ENCODE measurements at places on chromosomes 7 and 10. TPM values are rescaled to one million over a fixed set of nuclear protein-coding genes. Genes with fewer than 3 reads are reported as not detected.
A peak's percentile ranks its signal among the peaks of the same experiment; 100 is the strongest.

- H3K4me3 ChIP-seq, result peak overlapping the region; percentile 73
- H3K27me3 ChIP-seq, result peaks cover 92% of the 10 kb centered on the region
- H3K27ac ChIP-seq, result peak overlapping the region; percentile 21
- H3K4me1 ChIP-seq, result peaks cover 27% of the 10 kb centered on the region
These were observed 947 bp downstream of the HOXA3 start for GRCh38 chr7:27151341-27151930.

Gene ABCC2
- 2.5 TPM for total RNA-seq

DNA sequence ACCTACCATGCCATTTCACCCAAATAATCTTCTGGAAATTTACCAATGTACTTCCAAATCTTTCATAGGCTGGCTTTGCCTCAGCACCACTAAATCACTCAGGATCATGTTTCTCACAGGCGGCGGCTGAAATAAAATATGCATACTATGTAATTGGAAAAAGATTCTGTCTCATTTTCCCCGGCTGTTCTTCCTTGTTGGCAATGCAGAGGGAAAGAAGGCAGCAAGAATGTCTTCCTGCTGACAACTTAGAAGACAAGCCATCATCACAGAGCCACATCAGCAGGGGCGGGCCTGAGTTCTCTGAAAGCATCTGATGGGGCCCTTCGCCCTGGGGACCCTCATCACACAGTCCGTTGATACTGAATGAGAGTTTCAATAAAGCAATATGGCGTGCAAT lies 39.2 kb upstream of the COL1A2 start:
- peaks cover 6% of the 10 kb centered on the region for H3K27me3 ChIP-seq
- H3K27ac ChIP-seq, result no peak overlapping the region
- DNase-seq, result no peak
- H3K36me3 ChIP-seq, result no peaks in the 10 kb centered on the region

Gene GSDME
- 3.1 TPM for total RNA-seq

Gene SPDYE2B
- total RNA-seq, result not detected

- peaks cover 12% of the 10 kb centered on the region for H3K4me1 ChIP-seq
- peaks cover 6% of the 10 kb centered on the region for H3K36me3 ChIP-seq
- no peak overlapping the region for H3K27ac ChIP-seq
- H3K27me3 ChIP-seq, result no peaks in the 10 kb centered on the region
- no peak for DNase-seq
- H3K4me3 ChIP-seq, result peak overlapping the region; percentile 37
These were observed 1.8 kb upstream of the ZDHHC4 start for GRCh38 chr7:6575281-6576023.

GRCh38 chr10:83165265-83165664 lies 974.0 kb upstream of the GHITM start:
- H3K27me3 ChIP-seq, result no peaks in the 10 kb centered on the region
- H3K27ac ChIP-seq, result no peak overlapping the region
- no peak for DNase-seq
- H3K36me3 ChIP-seq, result no peaks in the 10 kb centered on the region

Gene CTAGE15
- total RNA-seq, result 0.47 TPM

Gene SLC16A12
- total RNA-seq, result not detected

DNA sequence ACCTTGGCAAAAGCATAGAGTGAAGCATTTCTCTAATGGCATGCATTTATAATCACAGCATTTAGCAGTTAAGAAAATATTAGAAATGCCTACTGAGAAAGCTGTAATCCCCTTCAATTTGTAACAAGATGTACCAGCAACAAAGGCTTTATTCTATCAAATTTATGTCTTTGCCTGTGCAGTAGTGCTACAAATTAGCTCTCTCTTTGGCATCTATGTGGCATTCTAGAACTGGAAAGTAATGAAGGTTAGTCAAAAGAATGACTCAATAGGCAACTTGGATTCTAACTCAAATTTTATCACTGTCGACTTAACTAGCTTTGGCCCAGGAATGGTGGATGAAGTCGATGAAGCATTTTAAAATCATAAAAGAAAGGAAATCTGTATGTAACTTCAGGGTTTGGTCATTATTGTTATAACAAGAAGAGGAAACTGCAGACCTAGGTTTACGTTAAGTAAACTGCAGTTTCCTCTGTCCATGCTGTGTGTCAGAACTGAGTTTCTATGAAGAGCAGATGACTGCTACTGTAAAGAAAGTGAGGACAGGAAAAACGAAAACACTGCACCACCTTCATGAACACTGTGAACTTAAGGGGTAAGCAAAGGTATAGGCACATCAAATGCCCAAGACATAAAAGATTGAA lies 140.0 kb downstream of the RAPGEF5 start:
- no peaks in the 10 kb centered on the region for H3K4me1 ChIP-seq
- H3K27ac ChIP-seq, result no peak overlapping the region
- no peaks in the 10 kb centered on the region for H3K36me3 ChIP-seq
- no peak for DNase-seq
- no peak overlapping the region for H3K4me3 ChIP-seq
- peaks cover 36% of the 10 kb centered on the region for H3K27me3 ChIP-seq
